ENCODE measurements at places on chromosomes 11 and 22.
A peak's percentile ranks its signal among the peaks of the same experiment; 100 is the strongest.

GRCh38 chr11:8164746-8165145 is 4.1 kb downstream of the RIC3 start:
- no peak for DNase-seq

GRCh38 chr11:88016392-88017170 is 158.7 kb downstream of the RAB38 start:
- DNase-seq: peak; percentile 15

DNA sequence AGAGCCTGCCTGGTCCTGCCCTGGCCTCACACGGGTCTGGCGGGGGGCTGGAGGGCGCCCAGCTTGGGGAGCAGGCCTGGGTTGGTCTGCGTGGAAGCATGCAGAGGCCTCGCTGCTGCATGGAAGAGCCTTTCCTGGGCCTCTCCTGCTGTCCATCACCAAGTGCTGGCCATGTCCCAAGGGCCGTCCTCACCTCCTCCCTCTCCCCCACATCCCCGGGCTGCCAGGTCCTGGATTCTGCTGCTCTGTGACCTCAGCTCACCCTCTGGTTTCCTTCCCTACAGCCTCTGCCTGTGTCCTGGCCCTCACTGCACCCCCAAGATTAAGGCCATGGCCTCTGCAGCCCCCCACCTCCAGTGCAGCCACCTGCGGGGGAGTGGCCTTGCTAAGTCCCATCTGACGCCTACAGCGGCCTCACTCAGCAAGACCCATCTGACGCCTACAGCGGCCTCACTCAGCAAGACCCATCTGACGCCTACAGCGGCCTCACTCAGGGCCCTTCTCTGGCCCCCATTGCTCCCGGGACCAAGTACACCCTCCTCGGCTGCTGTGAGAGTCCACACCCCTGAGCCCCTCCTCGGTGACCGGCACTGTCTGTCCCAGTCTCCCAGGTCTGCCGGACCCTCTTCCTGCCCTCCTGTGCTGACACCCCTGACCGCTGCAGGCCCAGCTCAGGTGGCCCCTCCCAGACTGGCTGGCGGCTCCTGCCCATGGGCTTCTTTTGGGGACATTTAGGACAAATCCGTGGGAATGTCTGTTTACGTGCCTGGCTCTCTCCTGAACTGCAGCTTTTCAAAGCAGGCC is 119.5 kb upstream of the B3GAT1 start:
- DNase-seq: no peak

GRCh38 chr11:27678242-27678641 is 22.0 kb downstream of the BDNF start:
- DNase-seq: no peak

- DNase-seq: no peak
Measured at GRCh38 chr11:14542324-14542723, 22.1 kb upstream of the PSMA1 start.

DNA sequence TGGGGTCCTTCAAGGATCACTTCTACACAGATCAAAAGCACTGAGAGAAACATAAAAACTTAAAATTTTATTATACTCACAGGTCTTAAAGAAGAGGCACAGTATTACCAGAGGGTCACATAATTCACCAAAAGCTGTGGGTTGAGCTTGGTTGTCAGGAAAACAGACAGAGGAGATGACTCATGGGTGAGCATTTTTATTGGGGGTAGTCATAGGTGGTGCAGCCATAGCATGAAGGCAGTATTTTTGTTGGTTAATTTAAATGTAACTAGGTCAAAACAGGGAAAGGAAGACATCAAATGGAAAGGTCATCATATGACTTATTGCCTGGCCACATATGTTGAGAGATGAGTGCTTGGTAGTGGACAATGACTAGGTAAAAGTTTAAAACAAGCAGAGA is 24.2 kb downstream of the OR5B17 start:
- no peak for DNase-seq

- no peak for DNase-seq
Measured at GRCh38 chr11:17561526-17561925, 14.5 kb downstream of the OTOG start.

DNA sequence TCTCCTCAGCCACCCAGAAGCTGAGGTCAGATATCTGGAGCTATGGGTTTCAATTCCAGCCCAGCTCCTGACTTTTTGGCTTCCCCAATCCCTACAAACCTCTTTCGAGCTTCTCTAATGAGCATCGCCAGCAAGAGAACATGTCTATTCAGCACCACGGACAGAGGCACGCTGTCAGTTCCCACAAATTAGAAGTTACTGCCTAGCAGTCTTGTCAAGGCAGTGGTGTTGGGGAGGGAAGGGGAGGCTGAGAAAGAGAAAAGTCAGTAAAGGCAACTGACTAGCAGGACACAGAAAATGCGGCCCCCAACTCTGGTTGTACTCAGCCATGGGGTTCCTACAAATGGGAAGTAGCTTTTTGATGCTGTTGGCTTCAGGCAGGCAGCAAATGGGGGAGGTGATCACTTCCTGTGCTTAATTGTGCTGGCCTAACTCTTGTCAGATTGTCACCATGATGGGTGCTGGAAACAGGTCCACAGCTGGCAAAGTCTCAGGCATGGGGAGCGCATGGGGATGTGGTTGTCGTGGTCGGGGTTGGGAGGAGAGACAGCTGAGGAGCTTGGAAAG is 205.9 kb downstream of the ST3GAL4 start:
- DNase-seq: no peak

- DNase-seq: no peak
Measured at GRCh38 chr22:46572911-46573780, 35.7 kb upstream of the CELSR1 start.

GRCh38 chr11:8527939-8528338 is 66.1 kb downstream of the STK33 start:
- no peak for DNase-seq

DNA sequence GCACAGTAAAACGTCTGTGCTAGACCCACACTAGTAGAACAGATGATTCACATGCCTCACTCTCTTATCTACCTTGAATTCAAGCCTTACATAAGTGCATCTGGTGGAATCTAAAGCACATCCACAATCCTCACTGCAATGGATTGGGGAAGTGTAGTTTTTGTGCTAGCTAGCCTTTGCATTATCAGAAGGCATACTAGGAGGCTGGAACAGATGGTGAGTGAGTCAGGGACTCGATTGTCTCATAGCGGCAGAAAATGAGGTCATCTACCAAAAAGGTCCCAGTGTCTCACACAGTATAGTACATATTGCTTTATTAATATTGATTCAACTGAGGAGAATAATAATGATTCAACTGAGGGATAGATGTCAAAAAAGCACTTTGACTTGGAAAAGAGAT is 9.3 kb downstream of the MSANTD4 start:
- no peak for DNase-seq

- no peak for DNase-seq
Measured at GRCh38 chr22:46290121-46290842, 6.4 kb upstream of the GTSE1 start.

DNA sequence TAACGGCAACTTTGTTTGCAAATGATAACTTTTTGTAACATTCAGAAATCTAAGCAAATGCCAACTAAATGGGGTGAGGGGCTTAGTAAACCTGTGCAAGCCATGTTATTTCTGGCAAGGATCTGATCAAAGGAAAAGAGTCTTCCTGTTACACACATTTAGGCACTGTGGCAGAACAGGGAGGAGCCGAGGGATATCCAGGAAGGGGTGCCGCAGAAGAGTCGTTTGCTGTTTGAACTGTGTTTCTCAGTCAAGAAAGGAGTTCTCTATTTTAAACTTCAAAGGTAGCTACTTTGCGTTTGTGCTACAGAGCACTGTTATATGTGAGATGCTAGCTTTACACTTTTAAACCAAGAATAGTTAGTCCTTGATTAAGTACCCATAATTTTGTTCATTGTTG is 175.5 kb downstream of the ETS1 start:
- DNase-seq: no peak

DNA sequence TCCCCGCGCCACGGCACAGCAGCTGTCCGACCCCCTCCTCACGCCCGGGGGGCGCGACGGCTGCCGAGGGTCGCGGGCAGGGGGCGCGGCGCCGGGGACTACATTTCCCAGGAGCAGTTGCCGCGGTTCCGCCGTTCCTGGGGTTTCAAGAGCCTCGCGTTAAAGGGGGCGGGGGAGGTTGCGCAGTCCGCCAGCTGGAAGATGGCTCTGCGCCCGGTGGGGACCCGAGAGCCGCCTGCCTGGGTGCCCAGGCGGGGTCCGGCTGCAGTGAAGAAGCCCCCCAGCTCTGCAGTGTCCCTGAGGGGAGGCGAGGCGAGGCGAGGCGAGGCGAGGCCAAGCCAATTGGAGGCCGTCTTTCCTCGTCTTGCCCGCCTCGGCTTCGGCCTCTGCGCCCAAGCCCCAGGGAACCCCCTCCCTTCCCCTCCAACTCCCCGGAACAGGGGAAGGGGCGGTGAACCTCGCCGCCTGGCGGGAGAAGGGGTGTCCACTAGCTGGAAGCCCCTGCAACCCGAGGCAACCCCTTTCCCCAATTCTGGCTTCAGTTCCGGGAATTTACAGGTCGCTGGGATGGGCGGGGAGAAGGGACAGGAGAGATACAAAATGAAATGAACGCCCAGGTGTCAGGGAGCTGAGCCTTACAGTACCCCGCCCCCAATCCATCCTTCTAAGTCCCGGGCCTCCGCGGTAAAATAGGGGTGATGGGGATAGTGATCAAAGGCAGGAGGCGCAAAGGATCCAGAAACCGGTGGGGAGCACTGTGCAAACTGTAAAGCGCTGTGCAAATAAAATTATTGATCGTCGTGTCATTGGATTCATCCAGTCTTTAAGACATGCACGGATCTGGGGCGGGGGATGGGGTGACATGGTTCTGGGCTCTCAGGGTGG is 5.2 kb upstream of the GCAT start:
- no peak for DNase-seq

GRCh38 chr11:107665018-107665417 is 46.8 kb downstream of the SLN start:
- DNase-seq: no peak

- no peak for DNase-seq
Measured at GRCh38 chr11:78572394-78572793, 2.3 kb downstream of the NARS2 start.

GRCh38 chr11:5507933-5508305 is 1.8 kb downstream of the UBQLN3 start:
- DNase-seq: no peak
